ENCODE measurements at places on chromosomes 6 and 20. TPM values are rescaled to one million over a fixed set of nuclear protein-coding genes. Genes with fewer than 3 reads are reported as not detected.
A peak's percentile ranks its signal among the peaks of the same experiment; 100 is the strongest.

GRCh38 chr6:47457370-47457769 is 20.2 kb upstream of the CD2AP start:
- DNase-seq = no peak

Gene TPX2
- 9.5 TPM for total RNA-seq

GRCh38 chr20:48165401-48165685 is 380.1 kb upstream of the SULF2 start:
- no peak for DNase-seq

- DNase-seq = no peak
These were observed 88.8 kb upstream of the PRND start for GRCh38 chr20:4632876-4633275.

Gene SLC13A3
- 5.3 TPM for total RNA-seq

Gene DEFB129
- not detected for total RNA-seq

GRCh38 chr6:159062976-159063375 is 18.2 kb upstream of the TAGAP start:
- DNase-seq = no peak

- peak; percentile 60 for DNase-seq
These were observed 78.4 kb downstream of the GMPR start for GRCh38 chr6:16316741-16317251.

Gene FAM217A
- not detected for total RNA-seq

Gene RREB1
- total RNA-seq = 38.1 TPM

GRCh38 chr6:160084198-160084776 is 37.3 kb upstream of the SLC22A1 start:
- DNase-seq = no peak

Gene KCNQ5
- 10.5 TPM for total RNA-seq

Gene CTAGE9
- not detected for total RNA-seq

DNA sequence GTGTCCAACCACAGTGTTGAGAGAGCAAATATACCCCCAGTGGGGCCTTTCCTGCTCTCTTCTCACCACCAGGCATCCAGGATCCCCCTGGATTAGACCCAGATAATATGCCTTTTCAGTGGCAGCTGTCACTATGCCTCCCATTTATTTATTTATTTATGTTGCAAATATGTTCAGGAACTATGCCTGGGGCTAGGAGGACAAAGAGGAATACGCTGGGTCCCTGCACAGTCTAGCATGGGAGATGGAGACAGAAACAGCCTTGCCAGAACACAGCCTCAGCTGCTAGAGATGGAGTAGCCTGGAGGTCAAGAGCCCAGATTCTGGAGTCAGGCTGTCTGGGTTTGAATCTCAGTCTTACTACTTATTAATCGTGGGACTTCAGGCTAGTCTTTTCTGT is 74.6 kb upstream of the LRFN2 start:
- DNase-seq = no peak

GRCh38 chr20:39109933-39110818 is 148.0 kb downstream of the DHX35 start:
- DNase-seq = no peak

GRCh38 chr20:64015635-64016034 is 20.3 kb upstream of the C20orf204 start:
- no peak for DNase-seq

Gene MLN
- not detected for total RNA-seq

DNA sequence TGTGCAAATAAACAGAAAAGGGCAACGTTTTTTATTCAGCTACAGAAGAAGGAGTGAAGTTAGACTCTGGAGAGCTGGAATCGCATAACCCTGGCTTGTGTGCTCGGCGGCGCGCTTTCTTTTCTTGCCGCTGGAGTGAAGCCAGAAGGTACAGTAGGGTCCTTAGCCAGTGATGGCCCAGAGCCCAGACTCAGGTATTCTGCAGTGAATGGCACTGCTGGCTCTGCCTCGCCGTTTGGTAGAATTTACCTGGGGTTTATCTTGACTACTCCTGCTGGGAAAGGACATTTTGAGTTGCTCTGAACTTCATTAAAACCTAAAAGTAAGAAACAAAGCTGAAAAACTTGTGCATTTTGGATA is 56.9 kb upstream of the TIAM2 start:
- DNase-seq = no peak

DNA sequence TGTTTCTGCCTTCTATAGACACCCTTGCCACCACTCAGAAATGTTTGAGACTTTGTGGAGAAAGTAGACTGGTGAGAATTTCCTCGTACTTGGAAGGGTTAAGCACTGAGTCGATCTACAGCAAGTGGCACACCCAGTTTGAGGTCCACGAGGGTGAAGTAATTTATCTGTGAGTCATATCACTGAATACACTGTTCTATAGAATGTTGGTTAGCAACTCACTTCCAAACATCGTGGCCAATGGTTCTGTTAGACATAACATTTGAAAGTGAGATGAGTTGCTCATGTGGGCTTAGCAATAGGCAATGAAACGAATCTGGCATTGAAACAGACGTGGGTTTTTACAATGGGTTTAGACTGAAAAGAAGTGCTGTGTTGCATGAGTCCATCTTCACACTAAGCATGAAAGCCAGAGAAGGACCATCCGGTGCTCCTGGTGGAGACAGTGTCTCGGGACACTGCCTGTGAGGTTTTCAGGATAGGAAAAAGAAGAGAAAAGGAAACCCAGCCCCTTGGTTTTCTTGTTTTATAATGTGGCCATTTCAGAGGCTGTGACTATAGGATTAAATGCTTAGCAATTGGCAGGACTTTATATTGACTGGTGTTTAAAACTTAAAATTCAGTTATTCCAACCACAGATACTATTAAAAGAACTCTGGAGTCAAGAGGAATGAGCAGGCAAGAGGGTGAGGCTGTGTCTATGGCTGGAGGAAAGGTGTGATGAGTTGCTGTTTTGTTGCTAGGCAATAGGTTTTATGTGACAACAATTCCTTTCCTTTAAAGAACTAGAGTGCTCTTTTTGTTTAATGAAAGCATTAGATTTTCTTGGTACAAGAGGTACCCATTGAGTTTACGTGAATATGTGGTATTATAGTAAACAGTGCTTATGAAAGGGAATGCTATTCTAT is 31.0 kb upstream of the EZR start:
- DNase-seq = peak; percentile 99

Data from mammary epithelial cell (primary cell).